ENCODE measurements at places on chromosomes 5 and 9. TPM values are rescaled to one million over a fixed set of nuclear protein-coding genes. Genes with fewer than 3 reads are reported as not detected.

- no peak for DNase-seq
Measured at GRCh38 chr9:123657099-123657498, 272.8 kb downstream of the DENND1A start.

DNA sequence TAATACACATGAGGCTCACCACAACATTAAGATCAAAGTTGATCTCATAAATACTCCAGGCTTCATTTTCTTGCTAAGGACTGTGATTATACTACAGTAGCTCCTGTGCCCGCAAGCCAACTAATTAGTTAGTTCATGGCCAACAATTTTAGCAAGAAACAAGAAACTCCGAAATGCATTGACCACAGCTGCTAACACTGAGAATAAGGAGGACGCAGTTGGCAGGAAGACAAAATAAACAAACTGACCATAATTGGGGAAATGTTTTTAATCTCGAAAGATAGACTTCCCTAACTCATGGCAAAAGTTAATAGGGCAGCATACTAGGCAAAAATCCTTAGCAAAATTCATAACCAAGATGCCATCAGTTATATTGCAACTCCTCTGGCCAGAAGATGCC, 115.5 kb upstream of the SPEF2 start:
- no peak for DNase-seq

Gene ANXA6
- total RNA-seq = 211 TPM

- peak; percentile 13 for DNase-seq
Measured at GRCh38 chr5:61641748-61642565, 309.9 kb downstream of the ZSWIM6 start.

Gene FAF2
- 48.3 TPM for total RNA-seq

Gene SLC6A3
- total RNA-seq = not detected

Gene IL7R
- total RNA-seq = 2.2 TPM

- DNase-seq = no peak
Measured at GRCh38 chr5:132901730-132902129, 28.3 kb downstream of the LEAP2 start.

DNA sequence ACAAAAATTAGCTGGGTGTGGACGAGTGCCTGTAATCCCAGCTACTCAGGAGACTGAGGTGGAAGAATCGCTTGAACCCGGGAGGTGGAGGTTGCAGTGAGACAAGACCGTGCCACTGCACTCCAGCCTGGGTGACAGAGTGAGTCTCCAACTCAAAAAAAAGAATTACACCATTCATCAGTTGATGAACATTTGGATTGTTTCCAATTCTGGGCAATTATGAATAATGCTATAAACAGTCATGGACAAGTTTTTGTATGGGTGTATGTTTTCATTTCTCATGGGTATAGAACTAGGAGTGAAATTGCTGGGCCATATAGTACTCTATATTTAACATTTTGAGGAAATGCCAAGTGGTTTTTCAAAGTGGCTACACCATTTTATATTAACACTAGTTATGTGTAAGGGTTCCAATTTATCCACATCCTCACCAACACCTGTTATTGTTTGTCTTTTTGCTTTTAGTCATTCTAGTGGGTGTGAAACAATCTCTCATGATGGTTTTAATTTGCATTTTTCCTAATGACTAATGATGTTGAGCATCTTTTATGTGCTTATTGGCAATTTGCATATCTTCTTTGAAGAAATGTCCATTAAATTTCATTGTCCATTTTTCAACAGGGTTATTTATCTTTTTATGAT, 9.0 kb upstream of the CCDC125 start:
- no peak for DNase-seq

- DNase-seq = no peak
Measured at GRCh38 chr5:173793648-173794548, 94.3 kb upstream of the CPEB4 start.

GRCh38 chr5:68499987-68500386, 284.4 kb downstream of the PIK3R1 start:
- DNase-seq = no peak

GRCh38 chr5:21397693-21398092, 1409.7 kb upstream of the CDH18 start:
- DNase-seq = no peak

Gene INSL6
- total RNA-seq = not detected

Gene STK32A
- total RNA-seq = not detected

DNA sequence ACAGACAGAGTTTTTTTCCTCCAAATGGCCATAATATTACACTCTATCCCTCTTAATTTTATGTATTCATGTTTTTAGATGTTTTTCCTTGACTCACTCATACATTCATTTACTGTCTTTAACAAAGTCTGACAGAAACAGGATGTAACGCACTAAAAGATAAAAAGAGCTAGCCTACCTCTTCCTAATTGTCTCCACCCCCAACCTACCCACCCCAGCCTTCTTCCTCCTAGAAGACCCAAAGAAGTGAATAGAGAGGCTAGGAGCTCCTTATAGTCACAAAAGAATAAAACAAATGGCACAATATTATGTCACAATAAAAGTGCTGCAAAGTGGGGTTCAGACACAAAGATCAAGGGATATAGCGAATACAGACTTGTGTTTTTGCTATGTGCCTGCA, 719 bp downstream of the NOL8 start:
- no peak for DNase-seq

DNA sequence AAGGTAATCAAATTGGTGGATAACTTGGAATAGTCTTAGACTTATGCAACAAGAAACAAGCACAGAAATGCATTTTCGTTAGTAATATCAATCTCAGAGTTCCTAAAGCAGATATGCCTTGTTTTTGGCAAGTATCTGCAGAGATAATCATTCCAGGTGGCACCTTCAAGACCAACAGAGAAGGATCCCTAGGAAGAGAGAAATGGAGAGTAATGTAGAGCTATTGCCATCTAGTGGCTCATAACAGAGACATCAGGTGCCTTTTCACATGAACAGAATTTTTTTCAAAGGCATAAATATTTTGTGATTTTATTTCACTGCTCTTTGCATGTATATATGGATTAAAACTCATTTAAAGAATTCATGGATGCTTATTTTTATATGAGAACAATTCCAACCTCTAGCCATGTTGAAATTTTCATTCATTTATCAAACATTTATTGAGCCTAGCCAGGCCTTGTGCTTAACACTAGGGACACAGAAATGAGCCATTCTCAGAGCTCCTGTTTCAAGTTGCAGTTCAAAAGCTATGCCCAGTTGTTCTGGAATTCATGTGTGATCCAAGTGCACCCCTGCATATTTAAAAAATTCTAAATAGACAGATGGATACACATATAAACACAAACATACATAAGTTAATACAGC, 117.5 kb upstream of the OR13F1 start:
- peak; percentile 37 for DNase-seq

GRCh38 chr9:114906922-114907571, 23.3 kb downstream of the TNFSF8 start:
- DNase-seq = peak; percentile 85

DNA sequence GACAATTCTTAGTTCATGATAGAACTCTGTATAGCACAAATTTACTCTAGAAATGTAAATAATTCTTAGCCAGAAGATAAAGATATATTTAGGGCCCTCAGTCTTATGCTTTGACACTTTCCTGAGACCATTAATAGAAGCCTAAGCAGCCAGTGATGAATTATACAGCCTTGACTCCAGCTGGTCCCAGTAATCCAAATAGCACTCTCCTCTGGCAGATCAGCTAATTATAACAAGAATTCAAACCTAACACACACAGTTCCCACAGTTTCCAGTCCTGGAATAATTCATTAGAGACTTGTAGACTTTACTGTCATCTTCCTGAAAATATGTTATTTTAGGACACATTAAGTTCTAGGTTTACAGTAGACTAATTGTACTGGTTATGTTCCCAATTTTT, 50.4 kb downstream of the SHOC1 start:
- no peak for DNase-seq

- DNase-seq = no peak
Measured at GRCh38 chr5:28734396-28734795, 1696.0 kb upstream of the CDH9 start.

Gene ANKRD31
- 0.05 TPM for total RNA-seq

DNA sequence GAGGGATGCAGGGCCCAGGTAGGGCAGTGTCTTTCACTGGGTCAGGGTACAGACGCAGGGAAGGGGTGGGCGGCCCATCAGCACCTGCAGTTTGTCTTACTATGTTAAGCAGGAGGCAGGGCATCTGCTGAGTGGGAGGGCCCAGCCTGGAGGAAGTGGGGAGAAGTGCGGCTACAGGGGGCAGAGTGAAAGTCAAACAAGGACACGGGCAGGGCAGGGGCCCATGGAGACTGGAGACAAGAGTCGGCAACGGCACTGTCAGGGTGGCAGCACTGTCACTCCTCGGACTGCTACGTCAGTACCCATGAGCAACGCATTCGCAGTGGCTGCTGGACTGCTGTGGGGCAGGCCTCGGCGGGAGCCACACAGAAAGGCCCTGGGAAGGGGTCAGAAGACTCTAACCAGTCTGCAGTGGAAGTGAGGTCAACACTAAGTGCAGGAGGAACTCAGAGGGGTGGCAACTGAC, 19.7 kb downstream of the CAMSAP1 start:
- DNase-seq = no peak

Gene ELAVL2
- 0.47 TPM for total RNA-seq

DNA sequence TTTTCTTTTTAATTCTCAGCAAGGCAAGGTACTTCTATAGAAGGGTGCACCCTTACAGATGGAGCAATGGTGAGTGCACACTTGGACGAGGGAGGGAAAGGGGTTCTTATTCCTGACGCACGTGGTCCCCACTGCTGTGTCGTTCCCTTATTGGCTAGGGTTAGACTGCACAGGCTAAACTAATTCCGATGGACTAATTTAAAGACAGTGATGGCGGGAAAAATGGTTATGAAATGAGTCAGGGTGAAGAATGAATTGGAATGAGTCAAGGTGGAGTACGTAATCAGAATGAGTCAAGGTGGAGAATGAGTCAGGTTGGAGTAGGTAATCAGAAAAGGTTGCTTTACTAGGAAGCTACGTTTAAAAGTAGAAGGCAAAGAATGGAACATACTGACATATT, 2.1 kb upstream of the HMGCS1 start:
- no peak for DNase-seq

DNA sequence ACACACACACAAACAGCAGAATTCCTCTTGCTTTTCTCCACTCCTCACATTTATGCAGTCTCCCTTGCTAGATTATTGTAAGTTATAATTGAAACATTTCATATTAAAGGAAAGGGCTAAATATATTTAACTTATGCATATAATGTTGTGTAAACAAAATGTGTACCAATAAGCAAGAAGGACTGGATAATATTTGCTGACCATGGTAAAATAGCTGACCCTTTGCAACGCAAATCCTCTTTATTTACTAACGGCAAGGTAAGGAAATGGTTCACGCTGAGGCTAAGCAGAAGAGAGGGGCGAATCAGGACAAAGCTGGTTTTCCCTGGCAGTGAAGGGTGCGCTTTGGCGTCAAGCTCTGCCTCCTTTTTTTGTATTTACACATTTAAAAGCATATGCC, 154.2 kb upstream of the IRX4 start:
- DNase-seq = no peak

- no peak for DNase-seq
Measured at GRCh38 chr5:139634541-139634940, 13.6 kb upstream of the CXXC5 start.

Gene TAF11L5
- not detected for total RNA-seq

GRCh38 chr5:175614223-175614815, 43.6 kb upstream of the HRH2 start:
- no peak for DNase-seq

DNA sequence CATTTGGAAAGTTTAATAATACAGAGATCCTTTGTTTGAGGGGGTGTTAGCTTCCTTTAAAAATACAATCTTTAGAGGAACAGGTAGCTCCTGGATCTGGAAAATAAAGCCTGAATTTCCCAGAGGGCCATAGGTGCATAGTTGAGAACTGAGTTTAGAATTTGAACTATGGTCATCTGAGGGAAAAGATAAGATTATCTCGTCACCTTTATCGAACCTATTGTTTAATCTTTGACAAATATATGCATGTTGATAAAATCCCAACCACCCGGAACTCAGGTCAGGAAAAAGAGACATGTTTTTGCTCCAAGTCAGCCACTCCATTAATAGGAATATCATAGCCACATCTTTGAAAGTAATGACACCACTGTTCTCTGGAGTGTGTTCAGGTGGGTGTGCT, 91.7 kb upstream of the FAM169A start:
- no peak for DNase-seq

DNA sequence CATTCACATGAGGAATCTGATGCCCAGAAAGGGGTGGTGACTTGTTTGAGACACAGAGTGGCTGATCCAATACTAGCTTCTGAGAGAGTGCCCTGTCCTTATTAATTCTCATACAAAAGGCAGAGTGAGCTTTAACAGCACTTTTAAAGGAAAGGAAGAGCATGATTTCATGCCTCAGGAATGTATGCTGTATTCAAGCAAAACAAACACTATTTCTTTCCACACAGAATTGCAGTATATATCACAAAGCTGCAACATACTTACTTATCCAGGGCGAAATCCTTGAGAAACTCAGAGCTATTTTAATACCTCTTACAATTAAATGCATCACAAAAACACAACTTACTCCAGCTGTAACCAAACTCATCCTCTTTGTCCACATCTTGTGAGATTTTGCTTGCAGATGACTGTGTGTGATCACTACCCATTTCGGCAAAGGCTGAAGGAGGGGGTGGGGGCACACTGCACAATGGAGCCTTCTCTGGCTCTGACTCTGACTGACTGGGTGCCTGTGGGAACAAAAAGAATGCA, 139.8 kb downstream of the MPDZ start:
- peak; percentile 90 for DNase-seq

Gene SARDH
- total RNA-seq = 0.37 TPM

Gene ACER2
- total RNA-seq = 10.7 TPM

Gene SLC46A2
- total RNA-seq = not detected

DNA sequence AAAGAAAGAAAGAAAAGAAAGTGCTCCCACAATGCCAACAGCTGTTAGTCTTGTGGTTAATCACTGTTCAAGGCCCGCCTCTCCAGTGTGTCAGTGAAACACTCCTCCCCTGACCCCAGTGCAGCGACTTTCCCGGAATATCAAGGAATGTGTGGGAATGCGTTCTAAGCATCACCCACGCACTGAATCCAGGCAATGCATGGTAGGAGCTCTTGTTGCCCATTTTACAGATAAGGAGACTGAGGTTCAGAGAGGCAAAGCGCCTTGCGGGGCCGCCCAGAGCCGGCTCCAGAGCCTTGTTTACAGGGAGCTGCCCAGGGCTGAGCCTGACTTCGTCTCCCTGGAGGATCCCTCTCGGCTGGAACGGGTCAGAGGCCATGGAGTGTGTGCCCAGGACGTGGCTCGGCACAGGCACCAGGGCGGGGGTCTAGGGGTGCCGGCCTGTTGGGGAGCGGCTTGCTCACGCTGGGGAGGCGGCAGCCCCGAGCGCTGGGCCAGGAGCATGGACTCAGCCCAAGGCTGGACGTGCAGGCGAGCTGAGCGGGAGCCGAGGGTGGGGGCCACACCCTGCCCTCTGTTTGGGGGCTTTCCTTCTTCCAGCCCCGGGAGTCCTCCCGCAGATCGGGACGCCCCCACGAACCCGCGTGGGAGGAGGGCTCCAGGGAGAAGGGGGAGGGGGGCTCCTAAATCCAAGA, 823 bp downstream of the ST6GALNAC6 start:
- peak; percentile 80 for DNase-seq

GRCh38 chr5:125798307-125798706, 624.9 kb upstream of the GRAMD2B start:
- DNase-seq = peak; percentile 58
